MM.1S (cell line): ENCODE measurements at places on chromosomes 12 and 14.

DNA sequence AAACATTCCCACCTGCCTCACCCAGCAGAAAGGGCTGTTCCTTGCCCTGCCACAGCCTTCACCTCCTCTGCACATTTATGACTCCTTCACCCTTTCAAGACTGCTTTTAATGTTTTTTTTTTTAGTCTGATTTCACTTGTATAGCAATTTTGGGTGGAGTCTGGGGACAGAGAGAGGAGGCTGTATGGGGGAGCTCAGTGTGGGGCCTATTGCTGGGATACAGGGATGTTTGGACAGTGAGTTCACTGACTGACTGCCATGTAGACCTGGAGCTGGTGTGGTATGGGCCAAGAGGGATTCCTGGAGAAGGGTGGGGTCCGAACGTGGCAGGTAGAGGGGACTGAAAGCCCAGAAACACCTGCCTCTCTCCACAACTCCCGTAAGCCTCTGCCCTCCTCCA, 1.9 kb upstream of the KRT85 start:
- DNase-seq = no peak

GRCh38 chr12:18807714-18808113, 69.8 kb downstream of the CAPZA3 start:
- no peak for DNase-seq

GRCh38 chr12:93698307-93699092, 21.3 kb downstream of the CRADD start:
- no peak for DNase-seq

GRCh38 chr12:84910549-84911241, 1.9 kb downstream of the SLC6A15 start:
- DNase-seq = no peak

- DNase-seq = no peak
Observed at GRCh38 chr14:61331992-61332657, 10.7 kb downstream of the PRKCH start.

- DNase-seq = no peak
Observed at GRCh38 chr14:67031920-67032774, 157.1 kb upstream of the GARIN2 start.

- DNase-seq = no peak
Observed at GRCh38 chr12:129532707-129533499, 370.9 kb downstream of the TMEM132D start.

DNA sequence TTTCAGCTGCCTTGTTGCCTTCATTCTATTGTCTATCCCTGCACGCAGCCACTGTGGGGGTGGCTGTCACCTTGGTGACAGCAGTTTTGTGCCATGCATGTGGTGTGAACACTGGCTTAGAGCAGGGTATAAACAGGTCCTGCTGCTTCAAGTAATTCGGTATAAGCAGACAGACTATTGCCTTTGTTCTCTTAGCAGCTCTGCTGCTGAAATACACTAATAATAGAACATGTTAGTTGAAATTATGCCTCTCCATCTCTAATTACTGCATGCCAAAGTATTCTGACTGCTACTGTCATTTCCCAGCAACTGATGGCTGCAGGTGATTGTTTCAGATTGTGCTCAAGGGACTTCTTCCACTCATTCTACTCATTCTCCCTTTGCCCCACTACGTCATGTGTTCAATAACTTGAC, 34.6 kb downstream of the PTPRO start:
- no peak for DNase-seq

- no peak for DNase-seq
Observed at GRCh38 chr12:116837097-116837496, 44.1 kb downstream of the HRK start.

DNA sequence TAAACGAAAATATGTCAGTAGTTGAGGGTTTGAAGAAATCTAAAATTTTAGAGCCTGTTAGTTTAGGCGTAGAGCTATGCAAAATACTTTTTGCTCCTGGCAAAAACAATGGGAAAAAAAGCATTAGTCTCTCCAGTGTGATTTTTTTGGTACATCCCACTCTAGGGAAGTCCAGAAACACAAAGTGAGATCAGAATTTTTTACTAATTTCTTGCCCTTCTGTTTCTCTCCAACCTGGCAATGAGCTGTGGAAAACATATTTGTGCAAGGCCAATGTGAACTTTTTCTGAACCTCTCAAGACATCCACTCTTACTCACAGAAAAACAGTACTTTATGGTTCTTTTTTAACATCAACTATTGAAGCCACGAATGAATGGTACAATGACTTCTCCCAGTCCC, 56.9 kb upstream of the DCN start:
- no peak for DNase-seq

- DNase-seq = no peak
Observed at GRCh38 chr14:103298620-103299019, 35.4 kb upstream of the EIF5 start.

DNA sequence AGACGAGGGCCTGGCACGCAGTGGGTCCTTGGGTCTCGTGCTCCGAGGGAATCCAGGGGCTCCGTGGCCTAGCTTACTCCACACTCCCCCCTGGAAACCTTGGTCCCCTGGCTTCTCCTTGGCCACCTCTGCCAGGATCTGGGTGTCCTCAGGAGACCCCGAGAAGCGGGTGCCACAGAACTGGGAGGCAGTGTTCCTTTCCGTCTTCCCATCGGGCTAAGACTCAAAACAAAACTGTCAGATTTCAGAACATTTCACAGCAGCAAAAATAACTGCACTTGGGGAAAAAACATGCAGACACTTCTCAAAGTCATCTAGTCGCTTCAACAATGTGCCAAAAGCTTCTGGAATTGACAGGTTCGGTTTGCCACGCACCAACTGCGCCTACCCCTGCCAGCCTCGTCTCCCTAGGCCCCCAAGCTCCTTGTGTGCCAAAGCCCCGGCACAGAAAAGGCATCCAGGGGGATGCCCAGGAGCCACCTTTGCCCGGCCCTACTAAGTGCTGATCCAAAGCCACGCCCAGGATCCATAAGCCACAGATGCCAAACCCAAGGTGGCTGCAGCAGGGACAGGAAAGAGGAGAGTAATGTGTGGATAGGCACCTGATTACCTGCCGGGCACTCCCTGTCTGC, 58.4 kb upstream of the DIO3 start:
- no peak for DNase-seq
